ENCODE measurements at places on chromosomes 1 and 21. TPM values are rescaled to one million over a fixed set of nuclear protein-coding genes. Genes with fewer than 3 reads are reported as not detected.

- DNase-seq = no peak
Measured at GRCh38 chr21:45257673-45258341, 29.9 kb downstream of the POFUT2 start.

- no peak for DNase-seq
Measured at GRCh38 chr1:158961178-158961577, 29.8 kb downstream of the PYHIN1 start.

- peak; percentile 71 for DNase-seq
Measured at GRCh38 chr1:198125995-198126735, 30.6 kb upstream of the NEK7 start.

- DNase-seq = peak; percentile 33
Measured at GRCh38 chr1:161182214-161182613, 4.9 kb upstream of the B4GALT3 start.

GRCh38 chr1:163796394-163796821 lies 474.7 kb downstream of the NUF2 start:
- DNase-seq = peak; percentile 15

Gene KRTAP12-2
- total RNA-seq = not detected

Measured in astrocyte (in vitro differentiated cells and primary cell).